Right cardiac atrium (tissue), 5 donors: ENCODE measurements at places on chromosomes 16 and 17. TPM values are rescaled to one million over a fixed set of nuclear protein-coding genes. Genes with fewer than 3 reads are reported as not detected.

GRCh38 chr17:28193241-28193640 is 125.8 kb upstream of the TMEM97 start:
- DNase-seq, result peak; percentile 66

Gene ZG16B
- polyA plus RNA-seq, result not detected

DNA sequence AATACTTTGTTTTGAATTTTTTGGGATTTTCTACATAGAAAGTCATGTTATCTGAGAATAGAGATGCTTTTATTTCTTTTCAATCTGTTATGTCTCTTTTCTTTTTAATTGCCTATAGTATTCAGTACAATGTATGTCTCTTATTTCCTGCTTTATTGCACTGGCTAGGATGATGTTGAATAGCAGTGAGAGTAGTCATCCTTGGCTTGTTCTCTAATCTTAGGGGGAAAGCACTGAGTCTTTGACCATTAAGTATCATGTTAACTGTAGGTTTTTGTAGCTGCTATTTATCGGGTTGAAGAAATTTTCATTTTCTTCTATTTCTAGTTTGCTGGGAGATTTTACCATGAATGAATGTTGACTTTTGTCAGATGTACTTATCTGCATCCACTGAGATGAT is 10.0 kb upstream of the ABCA3 start:
- no peak for DNase-seq

Gene TMEM132E
- 0.16 TPM for polyA plus RNA-seq

GRCh38 chr16:10813099-10813455 is 5.5 kb downstream of the TVP23A start:
- DNase-seq, result no peak

- no peak for DNase-seq
These were observed 169.2 kb upstream of the ZKSCAN2 start for GRCh38 chr16:25426829-25427228.
